ENCODE measurements at places on chromosomes 11 and 22. TPM values are rescaled to one million over a fixed set of nuclear protein-coding genes. Genes with fewer than 3 reads are reported as not detected.
A peak's percentile ranks its signal among the peaks of the same experiment; 100 is the strongest.

Gene ARHGAP32
- total RNA-seq, result 9.9 TPM

Gene TNKS1BP1
- total RNA-seq, result 185 TPM

Gene HYOU1
- 110 TPM for total RNA-seq

Gene PNPLA5
- not detected for total RNA-seq

Gene KRTAP5-8
- total RNA-seq, result not detected

Gene CDPF1
- total RNA-seq, result 4.4 TPM

Gene RPLP2
- 1,386 TPM for total RNA-seq

DNA sequence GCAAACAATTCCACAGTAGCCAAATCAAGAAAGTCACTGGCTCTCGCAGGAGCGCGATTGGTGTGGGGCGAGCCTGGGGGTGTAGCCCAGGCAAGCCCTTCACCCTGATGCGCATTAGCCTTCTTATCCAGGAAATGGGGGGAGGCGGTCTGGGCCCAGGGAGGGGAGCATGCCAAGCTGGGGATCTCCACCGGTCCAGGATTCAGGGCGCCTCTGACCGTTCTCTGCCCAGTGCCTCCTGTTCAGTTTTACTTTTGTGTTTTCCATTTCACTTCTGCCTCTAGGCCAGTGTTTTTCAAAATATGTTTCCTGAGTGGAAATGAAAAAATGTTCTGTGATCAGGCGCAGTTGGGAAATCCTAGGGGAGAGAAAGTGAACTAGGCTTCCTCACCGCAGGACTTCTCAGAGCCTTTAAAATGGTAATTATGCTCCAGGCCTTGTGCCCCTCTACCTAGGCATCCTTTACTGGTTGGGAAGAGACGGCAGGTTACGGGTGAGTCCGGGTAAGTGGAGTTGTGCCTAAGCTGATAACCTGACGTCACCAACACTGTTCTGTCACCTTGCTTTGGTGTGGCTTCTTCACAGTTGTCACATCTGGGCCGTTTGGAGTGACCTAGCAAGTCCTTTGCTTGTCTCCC lies 18.4 kb downstream of the LRP5 start:
- DNase-seq, result no peak

- DNase-seq, result no peak
These were observed 878.8 kb downstream of the NTM start for GRCh38 chr11:132249256-132249655.

DNA sequence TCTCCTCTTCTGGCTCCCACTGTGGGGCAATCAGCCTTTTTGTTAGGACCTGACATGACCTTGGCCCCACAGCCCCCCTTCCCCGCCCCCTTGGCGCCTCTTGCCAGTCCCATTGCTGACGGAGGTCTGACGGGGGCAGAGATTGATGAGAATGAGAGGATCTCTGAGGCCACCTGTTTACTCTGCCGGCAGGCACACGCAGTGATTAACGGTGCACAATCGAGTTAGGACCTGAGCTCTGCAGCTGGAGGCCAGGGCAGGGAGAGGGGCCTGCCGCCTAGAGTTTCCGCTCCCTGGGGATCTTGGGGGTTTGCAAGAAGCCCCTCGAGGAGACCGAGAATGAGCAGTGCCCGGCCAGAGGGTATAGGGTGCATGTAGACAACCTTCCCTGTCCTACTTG lies 6.8 kb upstream of the CHRM1 start:
- DNase-seq, result peak; percentile 49

GRCh38 chr11:95524314-95525036 lies 265.1 kb downstream of the FAM76B start:
- DNase-seq, result no peak

DNA sequence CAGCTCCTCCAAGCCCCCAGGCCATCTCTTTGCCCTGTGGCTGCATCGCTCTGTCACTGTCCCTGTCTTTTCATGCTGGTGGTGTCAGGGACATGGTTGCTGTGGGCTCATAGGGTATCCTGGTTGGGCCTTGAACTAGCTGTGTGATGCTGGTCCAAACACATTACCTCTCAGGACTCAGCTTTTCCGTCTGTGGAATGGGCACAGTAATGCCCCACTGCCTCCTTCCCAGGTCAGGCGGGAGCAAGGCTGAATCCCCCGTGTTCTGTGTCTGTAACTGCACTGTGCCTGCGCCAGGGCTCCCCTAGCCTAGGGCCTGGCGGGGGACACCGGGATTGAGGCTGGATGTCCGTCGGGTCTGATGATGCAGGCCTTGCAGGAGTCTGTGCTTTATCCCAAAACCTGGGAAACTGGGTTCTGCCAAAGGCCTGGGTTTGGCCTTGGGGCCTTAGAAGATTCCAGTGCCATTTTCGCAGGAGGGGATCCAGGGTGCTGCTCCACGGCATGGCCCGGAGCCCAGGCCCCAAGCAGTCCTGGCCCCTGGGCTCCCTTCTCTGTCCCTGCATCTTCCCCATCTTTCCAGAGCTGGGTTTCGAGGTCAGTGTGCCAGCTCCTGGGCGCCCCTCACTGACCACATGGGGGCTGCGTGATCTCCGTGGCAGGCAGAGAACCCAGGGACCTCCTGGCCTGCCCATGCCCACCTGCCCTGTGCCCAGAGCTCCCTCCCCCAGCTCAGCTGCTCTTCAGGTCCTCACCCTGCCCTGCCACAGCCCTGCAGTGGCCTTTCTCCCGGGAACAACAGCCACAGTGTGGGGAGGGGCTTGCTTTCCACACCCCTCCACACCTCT lies 32.7 kb upstream of the CELSR1 start:
- peak; percentile 64 for DNase-seq

GRCh38 chr22:41939981-41940831 lies 6.7 kb downstream of the CENPM start:
- DNase-seq, result peak; percentile 80

GRCh38 chr11:85718991-85719807 lies 33.2 kb upstream of the CCDC89 start:
- peak; percentile 84 for DNase-seq

- DNase-seq, result peak; percentile 51
These were observed 304.2 kb downstream of the BRD1 start for GRCh38 chr22:49523374-49524008.

DNA sequence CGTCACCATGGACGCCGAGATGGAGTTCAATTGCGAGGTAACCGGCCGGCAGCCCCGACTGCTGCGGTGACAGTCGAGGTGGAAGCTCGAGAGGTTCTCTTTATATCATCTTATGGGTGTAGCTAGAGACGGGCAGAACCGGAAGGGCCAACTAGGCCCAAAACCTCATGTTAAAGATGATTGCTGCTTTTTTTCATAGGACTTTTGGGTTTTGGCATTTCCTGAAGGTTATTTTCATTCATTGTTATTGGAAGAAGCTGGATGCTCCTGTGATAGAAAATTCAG lies 585 bp downstream of the NF2 start:
- DNase-seq, result no peak

DNA sequence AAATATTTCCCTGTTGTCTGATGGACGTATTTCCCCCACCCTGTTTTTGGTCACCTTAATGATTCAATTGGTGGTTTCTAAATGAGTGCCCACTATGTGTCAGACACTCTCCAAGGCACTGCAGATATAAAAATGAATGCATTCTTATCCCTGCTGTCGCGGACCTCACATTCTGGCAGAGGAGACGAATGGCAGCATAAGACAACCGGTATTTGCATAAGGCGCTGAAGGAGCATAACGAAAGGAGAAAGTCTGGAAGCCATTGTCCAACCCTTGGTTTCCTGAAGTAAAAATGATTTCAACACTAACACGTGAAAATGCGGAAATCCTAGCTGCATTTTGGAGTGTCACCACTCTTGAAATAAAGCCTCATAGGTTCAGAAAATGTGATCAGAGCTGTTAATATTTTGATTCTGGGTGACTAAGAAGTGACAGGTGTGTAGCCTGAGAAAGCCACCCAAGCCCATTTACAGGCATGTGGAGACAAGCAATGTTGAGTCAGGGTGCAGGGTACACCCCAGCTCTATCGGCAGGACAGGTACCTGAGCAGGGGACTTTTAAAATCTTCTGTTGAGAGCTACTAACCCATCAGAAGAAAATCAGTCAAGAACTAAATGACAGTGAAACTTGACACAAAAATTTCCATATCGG lies 10.1 kb upstream of the GAB2 start:
- DNase-seq, result no peak
